ENCODE measurements at places on chromosomes 11 and 22.

GRCh38 chr11:116694349-116694725, 78.5 kb downstream of the BUD13 start:
- DNase-seq, result no peak

DNA sequence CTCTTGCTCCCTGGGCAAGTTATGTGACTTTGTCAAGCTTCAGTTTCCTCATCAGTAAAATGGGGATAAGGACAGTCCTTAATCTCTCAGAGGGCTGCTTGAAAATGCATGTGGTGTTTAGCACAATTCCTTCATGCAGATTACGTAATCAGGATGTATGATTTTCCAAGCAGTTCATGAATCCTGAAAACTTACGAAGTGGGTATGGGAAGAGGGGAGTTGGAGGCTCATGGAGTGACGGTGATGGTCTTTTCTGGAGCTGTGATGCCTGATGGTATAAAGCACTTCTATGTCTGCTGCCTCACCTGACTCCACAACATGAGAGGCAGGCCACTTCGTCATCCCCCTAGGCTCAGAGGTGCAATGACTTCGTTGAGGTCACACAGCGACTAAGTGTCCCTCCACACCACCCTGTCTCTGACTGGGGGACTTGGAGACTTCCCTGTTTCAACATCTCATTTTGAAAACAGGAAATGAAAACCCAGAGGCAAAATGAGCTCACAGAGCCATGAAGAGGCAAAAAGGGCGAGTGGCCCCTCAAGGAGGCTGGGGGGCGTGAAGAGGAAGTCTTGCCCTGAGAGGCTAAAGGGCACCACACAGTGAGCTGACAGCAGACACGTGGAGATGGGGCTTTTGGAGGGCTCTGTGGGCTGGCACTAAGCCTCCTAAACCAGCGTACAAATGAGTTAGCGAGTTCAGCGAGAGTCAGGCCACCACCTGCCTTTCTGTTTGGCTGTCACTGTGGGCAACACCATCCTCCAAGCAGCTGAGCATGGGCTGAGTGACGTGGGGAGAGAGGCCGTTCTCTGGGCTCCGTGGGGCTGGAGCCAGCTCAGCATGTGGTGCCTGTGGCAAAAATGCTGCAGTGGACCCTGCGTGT, 10.1 kb downstream of the MCM5 start:
- DNase-seq, result no peak

- DNase-seq, result no peak
Measured at GRCh38 chr22:50418624-50419023, 56.2 kb downstream of the SBF1 start.

- DNase-seq, result no peak
Measured at GRCh38 chr11:9091044-9091922, at the start of gene SCUBE2. Gene SCUBE2 (minus strand): TSS chr11:9091599. CDS start chr11:9091528, 71 bp downstream.

DNA sequence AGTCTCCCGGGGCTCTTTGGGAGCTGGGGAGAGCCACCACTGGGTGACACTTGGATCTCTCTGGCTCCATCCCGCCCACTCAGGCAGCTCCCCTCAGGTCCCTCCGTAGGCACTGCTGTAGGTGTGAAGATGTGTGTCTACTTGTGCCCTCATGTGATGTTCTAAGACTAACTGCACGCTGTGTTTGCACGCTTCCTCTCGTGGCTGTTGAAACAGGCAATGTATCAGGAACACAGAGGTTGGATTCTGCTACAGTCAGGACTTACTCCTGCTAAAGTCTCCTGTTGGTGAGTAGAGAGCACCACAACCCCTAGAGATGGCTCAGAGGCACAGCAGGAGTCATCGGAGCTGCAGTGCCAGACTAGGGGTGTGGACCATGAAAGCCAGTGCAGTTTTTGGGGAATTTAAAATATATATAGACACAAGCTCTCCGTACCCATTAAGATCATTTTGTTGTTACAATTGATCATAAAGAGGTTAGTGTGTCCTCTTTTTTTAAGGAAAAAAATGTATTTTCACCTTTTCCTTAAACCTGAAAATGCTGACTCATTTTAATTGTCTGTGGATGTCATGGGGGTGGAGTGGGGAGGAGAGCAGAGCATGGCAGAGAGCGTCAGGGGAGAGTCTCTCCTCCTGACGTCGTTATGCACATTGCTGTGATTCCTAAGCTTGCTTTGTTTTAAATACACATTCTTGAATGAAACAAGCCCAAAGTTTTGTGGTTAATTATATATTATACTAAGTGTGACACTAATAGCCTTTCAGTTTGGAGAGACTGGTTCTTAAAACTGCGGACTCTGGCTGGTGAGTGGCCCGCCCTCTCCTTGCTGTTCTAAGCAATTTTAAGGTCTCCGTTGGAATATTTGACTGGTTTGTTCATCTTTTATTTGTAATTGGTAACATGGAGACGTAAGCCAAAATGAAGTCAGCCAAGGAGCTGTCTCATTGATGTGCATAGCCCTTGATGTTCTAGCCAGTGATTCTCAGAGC, 16.2 kb upstream of the CTTN start:
- DNase-seq, result no peak

- DNase-seq, result no peak
Measured at GRCh38 chr11:32065865-32066629, 24.8 kb upstream of the RCN1 start.

DNA sequence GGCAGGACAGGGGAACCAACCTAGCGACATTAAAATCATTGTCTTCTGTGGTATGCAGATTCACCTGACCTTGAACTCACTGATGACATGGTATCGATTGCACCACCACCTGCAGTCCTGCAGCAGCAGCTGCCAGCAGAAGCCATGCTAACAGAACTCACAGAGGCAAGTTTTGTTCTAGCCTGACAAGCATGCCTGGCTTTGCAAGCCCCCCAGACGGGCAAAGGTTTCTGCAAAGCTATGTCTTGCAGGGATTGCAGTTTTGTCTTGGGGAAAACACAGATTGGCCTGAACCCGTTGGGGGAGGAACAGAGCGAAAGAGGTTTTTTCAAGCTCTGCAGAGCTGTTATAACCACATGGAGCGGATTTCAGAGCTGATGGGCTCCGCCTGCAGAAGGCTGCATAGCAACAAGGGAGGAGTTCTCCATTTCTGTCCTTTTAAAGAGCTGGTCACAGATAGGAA, 221.0 kb downstream of the HIPK3 start:
- DNase-seq, result no peak

DNA sequence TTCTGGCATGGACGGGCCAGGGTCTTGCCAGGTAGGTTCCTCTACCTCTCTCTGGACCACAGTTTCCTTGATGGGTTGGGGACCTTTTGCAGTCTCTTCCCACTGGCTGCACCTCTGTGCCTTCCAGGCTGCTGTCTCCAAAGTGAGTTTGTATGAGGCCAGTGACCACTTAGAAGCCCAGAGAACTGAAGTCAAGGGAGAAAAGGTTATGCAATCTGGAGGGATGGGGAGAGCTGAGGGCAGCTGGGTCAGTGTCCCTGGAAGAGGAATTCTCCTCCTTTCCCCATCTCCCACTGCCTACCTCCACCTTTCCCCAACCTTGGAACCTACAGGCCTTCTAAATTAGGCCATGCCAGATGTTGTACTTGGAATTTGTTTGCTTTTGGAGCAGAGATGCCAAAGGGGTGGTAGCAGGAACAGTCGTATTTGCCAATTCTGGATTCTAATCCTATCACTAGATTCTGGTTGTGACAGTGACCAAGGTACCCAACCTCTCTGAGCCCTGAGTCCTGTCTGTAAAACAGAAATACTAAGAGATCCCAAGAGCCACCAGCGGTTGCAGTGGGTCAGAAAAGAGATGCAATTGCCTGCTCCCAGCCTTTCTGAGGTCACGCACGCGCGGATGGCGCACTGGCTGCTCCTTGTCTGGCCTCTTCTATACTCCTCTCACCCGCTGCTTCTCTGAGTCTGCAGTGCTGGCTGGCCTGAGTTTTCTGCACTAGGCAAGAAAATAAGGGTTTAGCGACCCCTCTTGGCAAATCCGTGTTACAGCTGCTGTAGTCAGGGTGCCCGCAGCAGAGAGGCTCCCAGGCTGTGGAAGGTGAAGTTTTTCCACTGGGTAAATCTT, 10.7 kb upstream of the ACCSL start:
- DNase-seq, result peak; percentile 30

DNA sequence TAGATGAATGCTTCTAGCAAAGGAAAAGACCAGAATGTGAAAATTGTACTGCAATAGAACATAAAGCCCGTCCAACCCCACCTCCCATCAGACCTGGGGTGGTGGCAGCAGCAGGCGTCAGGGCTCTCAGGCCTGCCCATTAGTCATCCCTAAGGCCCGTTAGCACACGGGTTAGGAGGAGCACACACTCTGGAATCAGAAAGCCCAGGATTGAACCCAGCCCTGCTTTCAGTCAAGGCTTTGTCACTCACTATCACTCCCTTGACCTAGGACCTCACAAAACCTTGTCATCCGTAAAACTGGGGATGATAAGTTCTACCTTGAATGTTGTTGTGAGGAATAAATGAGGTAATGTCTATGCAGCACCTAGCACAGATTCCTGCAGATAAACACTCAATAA, 26.9 kb downstream of the MICAL3 start:
- DNase-seq, result no peak

- no peak for DNase-seq
Measured at GRCh38 chr11:126628450-126628789, 272.9 kb downstream of the ST3GAL4 start.

GRCh38 chr22:44182588-44183286, 2.0 kb downstream of the PARVG start:
- peak; percentile 25 for DNase-seq

DNA sequence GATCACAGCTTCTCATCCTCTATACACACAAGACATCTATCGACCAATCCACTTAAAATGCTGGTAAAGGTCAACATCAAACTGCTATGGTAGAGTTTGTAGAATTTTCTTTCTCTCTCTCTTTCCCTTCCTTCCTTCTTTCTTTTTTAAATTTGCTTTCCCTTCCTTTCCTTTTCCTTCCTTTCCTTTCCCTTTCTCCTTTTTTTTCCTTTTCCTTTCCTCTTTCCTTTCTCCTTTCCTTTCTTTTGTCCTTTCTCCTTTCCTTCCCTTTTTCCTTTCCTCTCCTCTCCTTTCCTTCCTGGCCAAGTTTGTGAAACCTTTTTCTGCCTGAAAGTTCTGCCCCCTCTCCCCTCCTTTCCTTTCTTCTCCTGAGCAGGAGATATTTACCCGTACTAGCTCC, 3.1 kb downstream of the C11orf97 start:
- no peak for DNase-seq

DNA sequence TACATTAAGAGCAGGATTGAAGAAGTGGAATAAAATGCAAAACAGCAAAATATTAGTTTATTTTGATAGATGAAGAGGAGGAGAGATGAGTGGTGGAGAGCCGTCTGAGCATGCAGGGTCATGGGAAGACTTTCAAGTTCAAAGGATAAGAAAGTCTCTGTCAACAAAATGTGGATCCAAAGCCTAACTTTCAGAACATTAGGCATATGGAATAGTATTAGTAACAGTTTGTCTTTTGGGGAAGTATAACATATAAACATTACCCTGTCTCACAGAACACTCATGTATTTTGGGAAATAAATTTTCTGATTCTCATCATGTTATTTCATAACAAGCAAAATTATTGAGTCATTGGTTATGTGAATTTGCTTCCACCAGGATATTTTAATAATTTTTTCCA, 104.3 kb upstream of the CEP126 start:
- DNase-seq, result no peak

- no peak for DNase-seq
Measured at GRCh38 chr22:27241430-27242321, 559.9 kb downstream of the MN1 start.

DNA sequence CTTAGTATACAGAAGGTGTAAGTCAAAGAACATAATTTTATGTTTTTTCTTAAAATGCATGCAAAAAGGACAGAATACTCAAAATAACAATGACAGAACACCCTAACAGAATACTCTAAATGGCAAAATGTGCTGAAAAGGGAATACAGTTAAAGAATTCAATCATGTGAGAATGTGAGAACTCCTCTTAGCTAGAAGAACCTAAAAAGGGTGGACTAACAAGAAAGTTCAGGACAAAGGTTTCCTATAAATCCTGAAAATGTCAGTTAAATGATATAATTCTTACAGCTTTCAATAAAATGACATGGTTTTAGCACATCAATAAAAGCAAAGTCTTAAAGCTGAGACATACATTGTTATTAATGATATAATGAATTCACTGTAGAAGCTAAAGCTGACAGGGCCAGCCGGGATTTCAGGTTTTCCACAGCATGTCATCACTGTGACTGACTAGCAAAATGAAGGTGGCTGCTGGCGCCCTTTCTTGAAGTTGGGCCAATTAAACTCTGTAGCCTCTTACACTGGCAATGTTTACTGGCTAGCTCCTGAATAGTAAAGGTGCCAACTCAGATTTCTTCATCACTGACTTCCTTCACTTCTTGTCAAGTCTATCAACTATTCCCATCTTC, 244.4 kb downstream of the TTC28 start:
- no peak for DNase-seq

DNA sequence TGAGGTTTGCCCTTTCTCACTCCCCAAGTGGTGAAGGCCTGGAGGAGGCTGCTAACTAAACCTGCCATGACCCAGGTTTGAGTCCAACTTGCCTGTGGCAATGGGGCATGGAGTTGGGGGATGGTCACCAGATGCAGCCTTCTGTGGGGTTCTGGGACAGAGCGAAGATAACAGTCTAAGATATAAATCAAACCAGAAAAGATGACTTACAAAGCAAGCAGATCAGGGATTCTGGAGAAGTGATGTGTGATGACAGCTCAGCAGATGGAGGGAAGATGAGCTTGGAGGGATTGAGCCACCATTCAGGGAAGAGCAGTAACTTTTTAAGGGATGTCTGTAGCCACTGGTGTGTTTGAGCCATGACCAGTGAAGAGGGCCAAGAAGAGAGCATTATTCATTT, 63.6 kb downstream of the MTNR1B start:
- no peak for DNase-seq

DNA sequence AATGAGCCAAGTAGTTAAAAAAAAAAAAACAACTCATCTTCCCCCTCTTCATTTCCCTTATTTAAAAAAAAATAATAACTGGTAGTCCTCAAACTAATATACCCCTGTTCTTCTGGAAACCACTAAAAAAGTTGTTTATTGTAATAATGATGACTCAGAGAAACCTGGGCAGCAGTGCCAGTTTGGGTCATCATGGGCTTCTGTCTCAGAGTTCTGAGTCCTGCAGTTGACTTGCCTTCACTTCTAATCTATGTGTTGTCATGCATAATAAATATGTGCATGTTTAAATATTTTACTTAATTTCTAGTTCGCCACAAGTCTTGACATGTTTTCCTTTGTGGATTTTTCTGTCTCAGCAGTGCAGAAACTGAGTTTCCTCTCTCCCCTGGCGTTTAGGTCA, 46.8 kb downstream of the PPP2R1B start:
- DNase-seq, result no peak

DNA sequence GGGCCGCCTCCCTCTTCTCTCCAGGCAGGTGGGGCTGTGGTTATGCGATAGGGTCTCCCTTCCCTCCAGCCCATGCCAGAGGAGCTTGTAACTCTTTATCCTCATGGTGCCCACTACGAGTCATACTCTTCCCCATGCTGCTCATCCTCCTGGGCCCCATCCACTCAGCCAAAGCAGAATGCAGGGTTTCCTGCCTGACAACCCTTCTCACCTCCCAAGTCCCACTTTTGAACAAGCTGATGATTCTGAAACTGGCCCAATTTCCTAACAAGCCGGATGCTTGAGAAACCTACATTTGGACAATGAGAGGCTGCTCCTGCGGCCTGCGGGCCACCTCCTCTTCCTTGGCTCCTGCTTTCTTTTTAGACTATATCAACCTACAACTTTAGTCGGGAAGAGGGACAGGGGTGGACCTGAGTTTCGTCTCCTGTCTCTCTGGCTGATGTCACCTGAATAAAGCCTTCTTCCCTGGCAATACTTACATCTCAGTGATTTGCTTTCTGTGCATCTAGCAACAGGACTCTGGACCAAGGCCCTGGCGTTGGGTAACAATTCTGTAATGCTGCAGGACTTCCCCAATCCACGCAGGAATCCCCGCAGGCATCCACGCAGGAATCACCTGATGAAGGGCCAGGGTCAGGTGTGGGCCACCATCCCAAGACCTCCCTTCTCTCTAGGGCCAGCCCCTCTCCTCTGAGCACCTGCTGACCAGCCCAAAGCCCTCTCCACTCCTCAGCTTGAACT, 1.5 kb upstream of the NDUFS8 start:
- DNase-seq, result no peak
